ENCODE measurements at places on chromosomes 11 and 22.

GRCh38 chr11:115581871-115582639, 77.8 kb upstream of the CADM1 start:
- no peak for DNase-seq

- no peak for DNase-seq
Observed at GRCh38 chr11:57336111-57336666, 497 bp upstream of the SSRP1 start.

DNA sequence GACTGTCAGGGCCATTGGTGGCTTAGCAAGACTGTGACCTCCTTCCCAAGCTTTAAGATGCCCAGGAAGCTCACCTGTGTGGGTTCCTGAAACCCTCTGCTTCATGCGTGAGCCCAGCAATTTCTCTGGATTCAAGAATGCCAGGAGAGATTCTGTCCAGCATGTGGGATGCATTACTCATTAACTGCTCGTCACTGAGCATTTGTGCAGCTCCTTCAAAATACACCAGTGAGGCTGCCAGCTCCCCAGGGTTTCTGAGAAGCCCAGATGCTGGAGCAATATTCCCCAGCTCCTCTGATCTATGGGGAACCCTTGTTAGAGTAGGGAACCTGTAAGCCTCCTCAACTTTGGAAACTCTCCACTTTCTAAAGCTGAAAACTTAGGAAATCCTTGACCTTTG, 126.5 kb downstream of the CHST1 start:
- DNase-seq, result no peak

GRCh38 chr22:46669201-46669600, 49.0 kb downstream of the GRAMD4 start:
- no peak for DNase-seq

- DNase-seq, result no peak
Observed at GRCh38 chr11:62033191-62034035, 66.0 kb upstream of the FTH1 start.

- no peak for DNase-seq
Observed at GRCh38 chr11:134818516-134818915, 406.5 kb upstream of the B3GAT1 start.

GRCh38 chr11:112485280-112485679, 224.6 kb upstream of the PLET1 start:
- no peak for DNase-seq

DNA sequence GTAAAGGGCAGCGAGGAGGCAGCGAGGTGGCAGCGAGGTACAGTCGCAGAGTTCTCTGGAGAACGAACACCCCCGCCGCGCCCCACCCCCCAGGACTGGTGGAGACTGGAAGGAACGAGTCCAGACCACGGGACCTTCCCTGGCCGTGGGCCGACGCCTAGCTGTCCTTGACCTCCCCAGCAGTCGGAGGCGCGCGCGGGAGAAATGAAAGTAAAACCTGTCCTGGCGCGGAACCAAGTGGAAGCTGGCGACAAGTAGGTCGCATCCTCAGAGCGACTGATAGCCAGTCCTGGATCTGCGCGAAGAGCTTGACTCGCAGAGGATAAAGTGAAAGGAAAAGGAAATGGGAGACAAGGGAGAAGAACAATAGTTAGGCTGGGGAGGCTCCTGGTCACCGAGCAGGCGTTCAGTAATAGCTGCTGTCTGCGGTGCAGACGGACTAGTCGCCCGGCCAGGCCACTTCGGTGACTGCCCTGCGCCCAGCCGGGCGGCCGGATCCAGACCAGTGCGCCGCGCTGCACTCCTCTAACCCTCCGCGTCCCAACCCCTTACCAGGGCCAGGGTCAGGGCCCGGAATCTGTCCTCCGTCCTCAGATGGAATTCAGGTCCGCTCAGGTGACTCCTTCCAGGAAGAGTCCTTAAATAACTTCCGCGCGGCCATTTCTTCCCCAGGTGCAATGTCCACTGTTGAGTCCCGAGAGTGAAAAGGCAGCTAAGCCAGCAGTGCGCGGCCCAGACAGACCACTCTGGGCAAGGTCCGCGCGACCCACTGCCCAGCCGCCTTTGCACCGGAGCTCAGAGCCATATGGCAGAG, 1.9 kb upstream of the ADM start:
- no peak for DNase-seq

DNA sequence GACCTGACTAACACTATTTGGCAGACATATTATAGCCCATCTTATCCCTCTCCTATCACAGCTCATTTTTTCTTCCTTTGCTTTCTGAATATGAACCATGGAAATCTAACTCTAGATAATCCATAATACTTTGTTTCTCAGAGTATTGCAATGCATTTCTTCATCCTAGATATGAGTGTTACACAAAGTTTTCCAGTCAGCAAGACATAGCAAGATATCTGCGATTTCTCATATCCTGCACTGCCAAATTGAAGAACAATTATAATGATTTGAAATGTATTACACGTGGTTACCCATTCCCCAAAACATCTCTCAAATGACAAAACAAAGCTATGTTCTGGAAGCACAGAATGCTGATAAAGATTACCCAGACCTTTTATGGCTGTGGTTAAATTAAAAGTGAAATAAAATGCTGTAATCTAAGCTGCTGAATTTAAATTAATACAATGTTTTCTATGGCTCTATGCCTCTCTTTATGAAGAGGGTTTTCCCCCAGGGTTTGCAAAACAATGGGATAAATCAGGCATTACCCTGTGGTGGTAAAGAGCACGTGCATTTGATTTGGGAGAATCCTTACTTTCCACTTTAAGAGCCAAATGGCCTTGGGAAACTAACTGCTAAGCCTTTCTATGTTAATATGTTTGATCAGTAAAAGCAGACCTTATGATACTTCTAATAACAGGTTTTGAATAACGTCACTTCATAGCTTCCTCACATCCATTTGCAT, 1291.0 kb upstream of the CNTN5 start:
- DNase-seq, result no peak

GRCh38 chr11:65224930-65225278, 36.9 kb upstream of the POLA2 start:
- DNase-seq, result no peak

- no peak for DNase-seq
Observed at GRCh38 chr11:32597921-32598320, 14.3 kb downstream of the EIF3M start.

- DNase-seq, result no peak
Observed at GRCh38 chr22:35393116-35394010, 6.6 kb upstream of the MCM5 start.

- DNase-seq, result no peak
Observed at GRCh38 chr11:108803776-108804175, 138.9 kb downstream of the DDX10 start.

DNA sequence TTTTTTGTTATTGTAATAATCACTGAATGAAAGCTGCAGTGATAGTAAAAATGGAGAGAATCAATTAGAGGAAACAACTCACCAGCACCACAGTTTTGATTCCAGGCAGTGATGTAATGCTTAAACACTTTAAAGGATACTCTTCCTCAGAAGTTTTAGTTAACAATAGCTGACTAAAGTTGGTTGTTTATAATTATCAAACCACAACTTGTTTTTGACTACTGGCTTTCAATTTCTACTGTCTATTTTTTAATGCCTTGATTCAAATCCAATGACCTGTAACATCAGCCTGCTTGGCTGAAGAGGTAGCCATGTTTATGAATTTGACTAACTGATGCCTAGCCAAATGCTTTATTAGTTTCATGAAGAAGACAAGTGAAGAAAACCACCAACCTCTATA, 18.2 kb upstream of the CASP12 start:
- no peak for DNase-seq

DNA sequence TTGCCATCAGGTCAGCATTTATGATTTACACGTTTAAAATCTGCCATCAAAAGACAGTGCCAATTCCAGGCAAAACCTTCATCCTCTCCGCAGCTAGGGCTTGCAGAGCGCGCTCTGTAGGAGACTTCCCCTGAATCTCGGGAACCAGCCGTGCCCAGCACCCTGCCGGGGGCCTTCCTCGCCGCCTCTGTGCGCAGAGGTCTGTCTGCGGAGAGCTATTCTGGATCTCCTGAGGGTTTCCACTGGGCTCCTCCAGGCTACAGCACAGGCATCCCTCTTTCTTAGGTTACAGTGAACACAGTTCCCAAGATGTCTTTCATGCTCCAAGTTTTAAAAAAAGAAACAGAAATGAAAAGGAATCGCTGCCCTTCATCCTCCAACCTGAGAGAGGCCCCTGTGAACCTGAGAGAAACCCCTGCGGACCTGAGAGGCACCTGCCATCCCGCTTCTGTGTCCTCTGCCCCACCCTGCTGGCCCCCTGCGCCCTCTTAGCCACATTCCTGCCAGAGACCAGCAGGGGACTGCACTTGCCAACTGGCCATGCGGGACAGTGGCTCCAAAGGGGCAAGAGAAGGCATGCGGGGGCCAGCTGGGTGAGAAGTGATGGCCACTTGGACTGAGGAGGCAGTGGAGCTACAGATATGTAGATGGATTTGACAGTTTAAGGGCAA, 16.1 kb downstream of the TP53AIP1 start:
- DNase-seq, result no peak

GRCh38 chr22:33012833-33013450, 45.2 kb downstream of the SYN3 start:
- no peak for DNase-seq

DNA sequence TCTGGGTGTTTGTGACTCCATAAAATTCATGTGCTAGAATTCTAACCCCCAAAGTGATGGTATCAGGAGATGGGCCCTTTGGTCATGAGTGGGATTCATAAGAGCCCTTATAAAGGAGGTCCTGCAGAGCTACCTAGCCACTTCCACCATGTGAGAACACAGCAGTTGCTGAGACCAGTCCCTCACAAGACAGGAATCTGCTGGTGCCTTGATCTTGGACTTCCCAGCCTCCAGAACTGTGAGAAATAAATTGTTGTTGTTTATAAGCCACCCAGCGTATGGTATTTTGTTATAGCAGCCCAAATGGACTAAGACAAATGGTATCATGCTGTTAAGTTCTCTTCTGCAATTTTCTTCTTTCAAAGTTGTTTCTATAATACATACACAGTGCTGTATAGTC, 1.5 kb upstream of the PLAAT5 start:
- DNase-seq, result no peak

GRCh38 chr22:46007848-46008261, 30.9 kb upstream of the WNT7B start:
- DNase-seq, result peak; percentile 72

GRCh38 chr22:23228503-23228902, 48.2 kb downstream of the BCR start:
- DNase-seq, result no peak

GRCh38 chr11:70716986-70717775, 318.9 kb downstream of the CTTN start:
- DNase-seq, result no peak

- DNase-seq, result no peak
Observed at GRCh38 chr22:46612904-46613605, 7.1 kb upstream of the GRAMD4 start.

GRCh38 chr11:133727774-133728173, 117.5 kb downstream of the SPATA19 start:
- DNase-seq, result no peak

DNA sequence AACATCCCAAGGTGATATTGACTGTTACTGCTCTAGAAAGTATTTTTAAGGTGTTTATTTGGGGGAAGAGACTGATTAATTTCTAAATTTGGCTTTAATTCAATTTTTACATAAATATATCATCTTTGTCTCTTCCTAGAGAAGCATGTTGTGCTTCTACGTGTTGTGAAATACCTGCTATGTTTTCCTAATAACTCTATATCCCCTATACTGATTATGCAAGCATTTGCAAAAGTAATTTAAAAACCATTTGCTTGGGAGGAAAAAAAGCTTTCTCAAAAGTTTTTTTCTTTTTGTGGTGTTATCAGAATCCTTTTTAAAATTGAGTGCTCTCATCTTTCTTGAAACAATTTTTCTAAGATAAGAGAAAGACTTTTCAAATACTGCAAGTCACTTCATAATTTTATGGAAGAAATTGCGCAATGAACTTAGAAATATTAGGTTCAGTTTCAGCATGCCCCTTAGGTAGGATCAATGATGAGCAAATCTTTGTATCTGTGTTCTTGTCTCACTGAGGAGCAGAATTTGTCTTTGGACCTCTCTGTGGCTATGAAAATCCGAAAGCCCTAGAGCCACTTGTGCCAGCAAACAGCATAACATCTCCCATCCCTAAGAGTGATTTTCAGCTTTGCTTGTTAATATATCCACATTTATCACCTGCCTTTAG, 7.4 kb upstream of the BLID start:
- DNase-seq, result no peak

- no peak for DNase-seq
Observed at GRCh38 chr11:74755395-74755995, 6.8 kb downstream of the RNF169 start.

DNA sequence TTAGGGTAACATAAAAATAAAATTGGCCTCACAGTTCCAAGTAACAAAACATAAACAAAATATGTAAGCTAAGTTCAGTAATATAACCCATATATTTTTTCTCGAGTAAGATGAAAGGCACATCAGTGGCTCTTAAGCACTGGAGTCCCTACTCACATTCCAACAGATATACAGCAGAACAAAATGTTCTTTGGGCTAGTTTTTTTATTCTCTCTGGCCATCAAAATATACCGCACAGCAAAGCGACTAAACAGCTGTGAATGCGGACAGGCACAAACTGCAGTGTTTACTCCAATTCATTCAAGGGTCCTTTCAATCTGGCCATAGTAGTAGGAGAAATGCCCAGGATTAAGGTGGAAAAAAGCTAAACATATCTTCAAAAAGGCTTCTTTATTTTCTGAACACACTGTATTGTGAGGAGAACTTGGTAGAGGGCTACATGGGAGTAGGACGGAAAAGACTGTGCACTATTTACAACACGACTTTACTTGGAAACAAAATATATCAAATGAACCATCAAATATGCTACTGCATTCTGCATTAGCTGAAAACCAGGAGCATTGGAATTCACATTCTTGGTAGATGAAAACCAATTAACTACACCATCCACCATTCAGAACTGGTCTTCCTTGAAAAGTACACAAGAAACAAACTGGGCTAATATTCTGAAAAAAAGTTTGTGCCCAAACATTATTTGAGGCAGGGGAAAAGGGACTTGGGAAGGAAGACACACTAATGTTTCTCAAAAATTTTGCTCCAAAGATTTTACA, 4.4 kb downstream of the CDON start:
- no peak for DNase-seq

DNA sequence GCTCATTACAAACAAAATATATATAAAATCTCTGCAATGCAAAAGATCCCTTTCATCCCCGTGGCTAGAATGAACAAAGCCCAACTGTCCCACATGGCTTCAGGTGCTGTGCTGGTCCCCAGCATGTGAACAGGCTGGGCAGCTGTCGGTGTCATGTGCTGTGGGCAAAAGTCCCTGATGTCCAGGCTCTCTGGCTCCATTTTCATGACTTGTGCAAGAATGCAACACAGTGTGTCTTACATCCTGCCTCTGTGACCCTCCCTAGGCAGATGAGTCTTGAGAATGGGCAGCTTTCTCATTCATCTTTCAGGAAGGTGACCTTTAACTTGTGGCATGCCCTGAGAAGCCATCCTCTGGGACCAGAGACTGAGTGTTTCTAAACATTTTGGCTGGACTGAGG, 14.5 kb downstream of the GUCD1 start:
- no peak for DNase-seq

GRCh38 chr22:44371741-44372525, 59.2 kb upstream of the SHISAL1 start:
- DNase-seq, result no peak

GRCh38 chr22:46672731-46673130, 52.5 kb downstream of the GRAMD4 start:
- no peak for DNase-seq

GRCh38 chr11:8638300-8638699, 44.2 kb downstream of the TRIM66 start:
- DNase-seq, result no peak

All from GOT3 (cell line).